ENCODE measurements at places on chromosomes 7 and 10.

DNA sequence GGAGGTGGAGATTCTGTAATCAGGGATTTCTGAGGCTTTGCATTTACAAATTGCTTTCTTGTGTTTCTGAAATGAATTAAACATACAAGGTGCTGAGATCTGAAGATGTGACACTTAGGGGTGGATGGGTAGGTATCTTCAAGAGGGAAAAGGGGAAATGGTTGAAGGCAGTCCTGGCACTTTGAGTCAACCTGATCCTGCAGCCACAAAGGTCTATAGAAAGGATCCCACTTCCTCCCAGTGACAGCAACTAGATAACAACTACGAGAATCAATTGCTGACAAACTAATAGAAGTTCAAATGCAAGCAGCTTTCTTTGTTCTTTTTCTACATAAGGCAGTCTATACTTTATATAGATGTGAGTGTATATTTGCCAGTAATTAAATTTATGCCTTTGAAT lies 553.3 kb downstream of the MDFIC start:
- DNase-seq = no peak

DNA sequence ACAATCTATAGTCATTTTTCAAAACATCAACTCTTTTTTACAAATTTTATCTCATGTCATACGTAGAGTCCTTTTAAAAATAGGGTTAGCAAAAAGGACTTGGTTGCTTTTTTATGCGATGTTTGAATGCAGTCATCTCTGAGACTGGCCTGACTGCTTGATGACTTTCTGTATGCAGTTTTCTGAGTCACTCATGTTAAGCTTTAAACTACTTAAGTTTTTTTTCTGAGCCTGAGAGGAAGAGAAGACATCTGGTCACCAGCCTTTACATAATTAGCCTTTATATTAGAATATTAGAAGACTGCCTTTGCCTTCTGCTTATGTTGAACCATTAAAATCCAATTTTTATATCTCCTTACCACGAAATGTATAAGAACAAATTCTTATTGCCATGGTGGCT lies 834.4 kb upstream of the MBL2 start:
- no peak for DNase-seq

DNA sequence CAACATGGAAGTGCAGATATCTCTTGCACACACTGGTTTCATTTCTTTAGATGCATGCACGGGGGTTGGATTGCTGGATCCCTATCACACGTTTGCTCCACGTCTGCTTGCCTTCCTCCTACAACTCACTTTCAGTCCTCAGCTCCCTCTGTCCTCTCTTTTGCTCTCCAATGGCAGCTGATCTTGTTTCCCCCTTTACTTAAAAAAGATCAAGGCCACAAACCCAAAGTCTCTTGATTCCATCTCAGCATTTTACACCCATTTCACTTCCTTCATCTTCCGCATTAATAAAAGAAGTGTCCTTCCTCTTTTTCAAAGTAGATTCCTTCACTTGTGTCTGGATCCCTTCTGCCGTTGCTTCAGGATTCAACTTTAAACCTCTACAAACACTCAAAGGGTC lies 245.2 kb downstream of the DOCK4 start:
- DNase-seq = no peak

GRCh38 chr7:30272126-30272525 lies 12.3 kb upstream of the ZNRF2 start:
- DNase-seq = no peak

DNA sequence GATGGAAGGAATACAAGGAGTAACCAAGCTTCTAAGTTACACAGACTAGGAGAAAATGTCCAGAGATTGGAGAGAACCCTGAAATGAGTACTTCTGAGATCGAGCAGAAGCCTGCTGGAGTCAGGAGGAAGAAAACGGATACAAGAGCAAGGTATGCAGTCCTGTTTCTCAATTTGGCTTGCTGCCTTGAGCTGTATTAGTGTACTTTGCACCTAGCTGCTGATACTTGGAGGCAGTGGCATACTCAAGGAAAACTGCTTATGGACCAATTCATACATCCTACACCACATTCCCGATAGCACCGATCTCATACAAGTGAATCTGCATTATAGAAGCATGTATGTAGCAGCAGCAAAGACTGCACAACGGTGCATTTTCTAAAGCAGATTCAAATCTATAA lies 14.4 kb downstream of the PIP4K2A start:
- DNase-seq = no peak

GRCh38 chr7:44767912-44768627 lies 19.4 kb downstream of the ZMIZ2 start:
- DNase-seq = no peak
